NCI-H774 (cell line): ENCODE measurements at places on chromosomes 5 and 9.
A peak's percentile ranks its signal among the peaks of the same experiment; 100 is the strongest.

- no peak for DNase-seq
Measured at GRCh38 chr9:90505695-90506094, 136.9 kb downstream of the DIRAS2 start.

- no peak for DNase-seq
Measured at GRCh38 chr9:21985964-21986667, 8.1 kb downstream of the CDKN2A start.

DNA sequence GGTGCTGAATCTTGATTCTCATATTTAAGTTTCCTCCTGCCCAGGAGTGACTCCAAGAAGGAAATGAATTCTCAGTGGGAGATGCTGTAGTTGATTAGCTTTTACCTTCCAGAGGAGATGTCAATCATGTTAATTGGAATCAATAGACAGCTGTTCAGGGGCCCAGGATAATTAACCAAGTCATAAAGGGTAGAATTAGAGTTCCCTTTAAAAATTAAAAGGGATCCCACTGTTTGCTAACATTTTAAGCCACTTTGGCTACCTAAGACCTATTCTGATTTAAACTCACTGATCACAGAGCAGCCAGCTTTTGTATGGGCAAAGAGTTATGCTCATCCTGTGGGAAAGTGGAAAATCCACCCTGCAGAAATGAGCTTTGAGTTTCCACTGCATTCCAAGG is 249.6 kb downstream of the SLIT3 start:
- DNase-seq = no peak

DNA sequence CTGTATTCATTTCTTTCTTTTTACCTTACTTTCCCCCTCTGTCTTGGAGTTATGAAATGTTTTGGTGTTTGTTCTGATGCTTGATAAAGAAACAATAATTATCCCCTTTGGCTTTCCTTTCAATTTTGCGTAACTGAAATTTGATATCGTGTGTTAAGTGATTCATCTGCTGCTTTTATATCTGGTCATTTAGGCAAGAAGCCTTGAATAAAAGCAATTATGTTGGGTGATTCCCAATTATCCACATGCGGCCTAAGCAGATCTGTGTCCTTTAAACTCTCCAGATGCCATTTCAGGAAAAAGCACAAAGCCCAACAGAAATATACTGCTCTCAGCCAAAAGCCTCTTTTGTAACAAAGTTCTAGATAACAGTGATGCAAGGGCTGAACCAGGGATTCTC is 92.8 kb downstream of the TAF11L14 start:
- no peak for DNase-seq

DNA sequence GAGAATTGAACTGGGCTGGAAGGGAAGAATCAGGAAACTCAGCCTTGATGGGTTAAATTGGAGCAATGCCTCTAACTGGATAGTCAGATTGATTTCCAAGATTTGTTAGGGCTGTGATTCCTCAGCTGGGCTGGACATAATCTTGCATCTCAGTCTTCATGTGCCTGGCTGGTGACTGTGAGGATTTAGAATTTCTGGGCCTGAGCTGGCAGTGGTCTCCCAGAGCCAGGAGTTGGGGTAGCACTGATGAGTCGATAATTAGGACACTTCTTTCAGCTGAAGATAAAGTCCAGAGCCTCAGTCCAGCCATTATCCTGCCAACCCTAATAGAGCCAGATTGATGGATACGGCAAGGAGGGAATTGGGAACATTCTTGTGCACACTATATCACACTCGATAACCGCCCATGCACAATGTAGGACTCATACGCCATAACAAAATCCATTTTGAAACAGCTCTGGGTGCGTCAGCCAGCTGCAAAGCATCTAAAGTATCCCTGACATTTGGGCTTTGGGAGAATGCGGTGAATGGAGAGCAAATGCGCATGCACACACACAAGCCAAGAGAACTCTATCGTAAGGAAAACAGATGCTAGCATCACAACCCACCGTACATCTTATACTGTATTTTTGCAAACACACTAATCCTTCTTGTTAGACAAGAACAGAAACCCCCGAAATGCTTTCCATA is 405.1 kb upstream of the KLF4 start:
- DNase-seq = no peak

DNA sequence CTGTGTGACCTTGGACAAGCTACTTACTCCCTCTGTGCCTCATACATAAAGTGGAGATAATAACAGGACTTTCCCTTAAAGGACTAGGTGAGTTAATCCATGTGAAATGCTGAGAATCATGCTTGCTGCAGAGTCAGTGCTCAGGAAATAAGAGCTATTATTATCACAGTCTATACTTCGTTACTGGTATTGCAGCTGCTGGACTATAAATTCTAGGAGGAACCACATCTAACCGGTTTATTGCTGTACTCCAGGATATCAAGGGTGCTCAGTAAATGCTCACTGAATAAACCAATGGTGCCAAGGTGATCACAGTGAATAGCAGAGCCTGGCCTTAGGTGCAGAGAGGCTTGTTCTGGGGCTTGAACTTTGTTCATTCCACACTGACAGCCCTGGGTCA is 69.3 kb downstream of the HSPA4 start:
- no peak for DNase-seq

DNA sequence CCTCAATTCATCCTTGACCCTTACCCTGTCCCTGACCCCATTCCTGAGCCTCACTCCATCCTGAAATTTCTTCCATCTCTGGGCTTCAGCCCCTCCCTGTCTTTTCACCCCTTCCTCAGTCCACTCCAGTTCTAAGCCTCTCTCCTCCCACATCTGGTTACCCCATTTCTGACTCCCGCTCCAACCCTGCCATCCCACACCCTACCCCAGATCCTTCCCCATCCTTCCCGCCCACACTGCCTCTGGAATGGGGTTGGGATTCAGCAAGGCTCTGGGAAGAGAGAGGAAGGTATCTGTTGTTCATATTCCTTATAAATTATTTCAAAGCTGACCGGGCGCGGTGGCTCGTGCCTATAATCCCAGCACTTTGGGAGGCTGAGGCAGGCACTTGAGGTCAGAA is 29.9 kb upstream of the MVB12B start:
- no peak for DNase-seq

DNA sequence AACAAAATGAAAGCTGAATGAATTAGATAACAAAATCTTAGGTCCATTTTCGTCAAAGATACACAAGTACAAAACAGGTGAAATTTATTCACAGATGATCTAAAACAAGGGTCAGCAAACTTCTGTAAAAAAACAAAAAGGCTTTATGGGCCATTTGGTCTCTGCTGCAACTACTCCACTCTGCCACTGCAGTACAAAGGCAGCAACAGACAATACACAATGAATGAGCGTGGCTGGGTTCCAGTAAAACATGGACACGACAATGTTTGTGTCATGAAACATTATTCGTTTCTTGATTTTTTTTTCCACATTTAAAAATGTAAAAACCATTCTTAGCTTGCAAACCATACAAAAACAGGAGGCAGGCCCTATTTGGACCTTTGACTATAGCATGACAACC is 71.9 kb downstream of the ECPAS start:
- DNase-seq = no peak

DNA sequence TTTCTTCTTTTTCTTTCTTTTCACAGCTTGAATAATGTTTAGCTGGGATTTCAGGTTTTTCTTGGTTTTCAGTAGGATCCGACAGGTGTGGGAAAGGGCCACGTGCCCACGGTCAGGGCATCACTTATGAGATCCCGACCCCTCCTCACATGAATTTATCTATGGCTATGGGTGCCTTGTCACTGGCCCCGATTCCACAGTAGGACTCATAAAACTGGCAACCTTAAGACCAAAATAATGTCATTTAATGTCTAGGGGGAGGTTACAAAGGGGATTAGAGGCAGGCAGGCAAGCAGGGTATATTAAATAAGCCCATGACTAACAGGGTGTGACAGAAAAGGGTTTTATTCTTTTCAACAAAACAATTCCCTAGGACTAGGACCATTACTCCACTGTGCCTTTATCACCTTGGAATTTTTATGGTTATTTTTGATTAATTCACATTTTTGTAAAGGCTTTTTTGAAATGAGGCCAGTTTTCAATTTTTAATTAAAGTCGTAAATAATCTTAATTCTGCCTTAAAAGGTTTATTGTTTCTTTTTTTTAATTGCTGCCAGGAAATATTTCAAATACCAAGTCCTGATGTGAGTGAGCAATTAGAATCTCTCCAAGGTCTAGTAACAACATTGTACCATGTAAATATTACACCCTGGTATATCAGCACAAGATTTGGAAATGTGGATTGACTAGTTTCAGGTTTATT is 370.4 kb downstream of the GLIS3 start:
- DNase-seq = no peak

DNA sequence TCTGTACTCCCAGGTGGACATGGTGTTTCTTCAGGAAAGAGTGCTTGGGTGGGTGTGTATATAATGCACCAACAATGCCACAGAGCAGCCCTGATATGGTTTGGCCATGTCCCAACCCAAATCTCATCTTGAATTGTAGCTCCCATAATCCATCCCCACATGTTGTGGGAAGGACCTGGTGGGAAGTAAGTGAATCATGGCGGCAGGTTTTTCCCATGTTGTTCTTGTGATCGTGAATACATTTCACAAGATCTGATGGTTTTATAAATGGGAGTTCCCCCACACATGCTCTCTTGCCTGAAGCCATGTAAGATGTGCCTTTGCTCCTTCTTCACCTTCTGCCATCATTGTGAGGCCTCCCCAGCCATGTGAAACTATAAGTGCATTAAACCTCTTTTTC is 158.5 kb downstream of the NR3C1 start:
- no peak for DNase-seq

- DNase-seq = no peak
Measured at GRCh38 chr9:33117796-33118195, 41.3 kb upstream of the SMU1 start.

GRCh38 chr9:14403081-14403480 is 89.1 kb upstream of the NFIB start:
- DNase-seq = no peak

DNA sequence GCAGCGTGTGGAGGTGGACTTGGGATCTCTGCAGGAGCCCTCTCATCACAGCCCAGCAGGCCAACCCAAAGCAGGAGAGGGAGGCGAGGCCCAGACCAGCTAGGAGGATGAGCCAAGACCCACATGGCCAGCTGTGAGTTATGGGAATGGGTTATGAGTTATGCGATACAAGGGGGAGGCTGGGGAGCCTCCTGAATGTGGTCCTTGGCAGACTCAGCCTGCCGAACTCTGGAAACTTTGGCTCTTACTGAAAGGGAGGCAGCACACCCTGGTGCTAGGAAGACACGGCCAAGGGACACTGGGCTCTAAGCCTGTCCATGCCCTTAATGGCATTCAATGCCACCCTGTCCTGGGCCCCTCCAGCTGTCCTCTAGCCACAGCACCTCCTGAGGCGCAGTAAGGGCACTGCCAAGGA is 7.7 kb upstream of the VAV2 start:
- no peak for DNase-seq

DNA sequence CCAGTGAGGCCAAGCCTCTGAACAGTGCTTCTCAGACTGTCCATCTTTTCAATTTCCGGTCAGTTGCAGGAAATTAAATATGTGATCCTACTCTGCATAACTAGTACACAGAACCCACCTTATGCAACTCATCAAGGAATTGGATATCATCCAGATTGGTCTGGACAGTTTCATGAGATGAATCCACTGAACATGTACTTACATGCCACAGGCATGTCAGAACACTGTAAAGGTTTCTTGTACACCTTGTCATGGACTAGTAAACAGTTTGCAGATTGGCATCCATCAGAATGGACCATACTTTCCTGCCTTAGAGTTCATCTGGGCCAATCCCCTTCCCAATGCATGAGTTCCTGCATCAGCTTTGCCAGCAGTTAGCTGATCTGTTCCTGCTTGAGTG is 30.4 kb downstream of the GARNL3 start:
- DNase-seq = no peak

DNA sequence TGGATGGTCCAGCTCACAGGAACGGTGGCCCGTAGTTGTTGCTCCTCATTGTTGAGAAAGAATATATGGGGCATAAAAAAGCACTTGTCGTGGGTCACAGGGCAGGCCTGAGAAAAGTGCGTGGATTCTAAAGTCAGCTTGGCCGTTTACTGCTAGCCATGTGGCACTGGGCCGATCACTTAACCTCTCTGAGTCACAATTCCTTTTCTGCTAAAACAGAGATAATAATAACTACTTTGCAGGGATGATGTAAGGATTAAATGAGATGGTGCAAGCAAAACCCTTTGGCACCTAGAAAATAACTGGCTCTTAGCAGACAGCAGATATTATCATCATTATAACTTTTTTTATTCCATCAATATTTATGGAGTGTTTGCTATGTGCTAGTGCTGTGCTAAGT is 579.7 kb downstream of the CCDC171 start:
- DNase-seq = no peak

GRCh38 chr5:32123058-32123805 is 50.9 kb downstream of the GOLPH3 start:
- DNase-seq = no peak

DNA sequence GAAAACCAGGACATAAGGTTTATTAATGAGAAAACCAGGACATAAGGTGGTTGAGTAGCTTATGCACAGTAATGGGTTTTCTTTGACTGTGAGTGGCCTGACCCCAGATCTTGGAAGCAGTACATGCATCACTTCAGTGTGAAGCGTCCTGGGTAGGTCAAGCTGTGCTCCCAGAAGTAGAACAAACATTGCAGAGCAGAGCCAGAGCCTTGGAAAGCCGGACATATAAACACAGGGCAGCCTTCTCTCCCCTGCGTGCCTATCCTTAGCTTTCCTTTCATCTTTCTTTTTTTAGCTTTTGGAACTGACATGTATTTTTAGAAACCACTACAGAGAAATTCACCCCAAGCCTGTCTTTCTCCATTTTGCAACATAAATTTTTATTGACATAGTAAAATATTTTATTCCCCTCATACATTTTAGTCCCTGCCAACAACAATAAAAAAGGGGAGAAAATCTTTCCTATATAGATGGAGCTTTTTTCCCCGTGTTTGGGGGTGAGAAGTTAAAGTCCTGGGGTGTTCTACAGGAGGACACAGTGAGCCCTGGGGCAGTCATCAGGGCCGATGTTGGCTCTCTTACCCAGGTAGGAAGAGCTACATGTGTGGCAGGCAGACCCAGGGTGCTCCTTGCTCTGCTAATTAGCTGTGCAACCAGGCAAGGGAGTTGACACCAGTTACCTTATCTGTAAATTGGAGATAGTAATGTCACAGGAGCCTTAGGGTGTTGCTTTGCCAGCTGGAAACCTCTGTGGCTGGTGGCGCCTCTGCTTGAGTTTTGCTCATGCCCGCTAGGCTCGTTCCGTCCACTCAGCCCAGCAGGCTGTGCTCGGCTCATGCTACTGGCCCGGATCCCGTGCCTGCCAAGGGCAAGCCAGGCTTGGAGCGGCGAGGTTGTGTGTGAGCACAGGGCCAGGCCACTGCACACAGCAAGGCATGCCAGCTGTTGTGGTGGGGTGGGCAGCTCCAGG is 389.6 kb downstream of the KDM4C start:
- no peak for DNase-seq

DNA sequence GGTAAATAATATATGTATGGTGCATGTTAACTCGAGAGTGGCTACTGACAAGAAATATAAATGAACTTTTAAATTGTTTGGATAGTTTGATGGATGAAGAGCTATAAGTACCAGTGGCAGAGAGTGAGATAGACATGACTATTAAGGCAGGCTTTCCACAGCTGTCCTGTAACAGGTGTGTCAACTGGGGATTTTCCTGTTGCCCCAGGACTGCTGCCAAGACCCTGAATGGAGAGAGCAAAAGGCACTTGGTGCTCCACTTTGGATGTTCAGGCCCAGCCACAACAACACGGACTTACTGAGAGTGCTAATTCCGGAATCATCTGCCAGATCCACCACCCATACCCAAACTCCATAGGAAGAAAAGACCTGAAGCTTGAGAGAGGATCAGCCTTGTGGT is 215.1 kb downstream of the SEC61B start:
- DNase-seq = peak; percentile 8

- DNase-seq = no peak
Measured at GRCh38 chr9:74728176-74728575, 159.5 kb downstream of the TRPM6 start.
